ENCODE measurements at places on chromosomes 1 and 21. TPM values are rescaled to one million over a fixed set of nuclear protein-coding genes. Genes with fewer than 3 reads are reported as not detected.

The HIVEP3 gene
- total RNA-seq, result 6.3 TPM

The SSBP3 gene
- 31.2 TPM for total RNA-seq

The CFAP141 gene
- not detected for total RNA-seq

The TLCD4 gene
- 70.0 TPM for total RNA-seq

The FCRLB gene
- 0.68 TPM for total RNA-seq

The WNT9A gene
- 0.71 TPM for total RNA-seq

The AUNIP gene
- not detected for total RNA-seq

The EDN2 gene
- 0.56 TPM for total RNA-seq

The CLCA1 gene
- not detected for total RNA-seq

The GSTM1 gene
- 31.1 TPM for total RNA-seq

The PKLR gene
- total RNA-seq, result not detected

The NEK2 gene
- total RNA-seq, result 0.44 TPM

The LCE1D gene
- total RNA-seq, result not detected

The ADORA1 gene
- total RNA-seq, result 14.8 TPM

The SRP9 gene
- total RNA-seq, result 209 TPM

The GJA4 gene
- 28.8 TPM for total RNA-seq

The KLHL20 gene
- 22.0 TPM for total RNA-seq

The S100A9 gene
- 167 TPM for total RNA-seq

The TSPAN2 gene
- total RNA-seq, result 9.5 TPM

The MYBPH gene
- not detected for total RNA-seq

The C1orf87 gene
- total RNA-seq, result not detected

The HTR6 gene
- not detected for total RNA-seq

The LCE1B gene
- total RNA-seq, result not detected

The HCRTR1 gene
- 0.37 TPM for total RNA-seq

The OPRD1 gene
- total RNA-seq, result not detected

The ARMH1 gene
- 0.59 TPM for total RNA-seq

The SPRR1B gene
- total RNA-seq, result not detected

The LCE6A gene
- not detected for total RNA-seq

The NPPA gene
- total RNA-seq, result 42,849 TPM

The SYT14 gene
- total RNA-seq, result not detected

The PTCH2 gene
- 0.77 TPM for total RNA-seq

The IL19 gene
- total RNA-seq, result not detected

The TPTE gene
- not detected for total RNA-seq

The TMPRSS2 gene
- total RNA-seq, result not detected

The UAP1 gene
- 23.9 TPM for total RNA-seq

The SHE gene
- 20.0 TPM for total RNA-seq

The TNNI3K gene
- 34.3 TPM for total RNA-seq

The ELOVL1 gene
- 47.1 TPM for total RNA-seq

Data from right cardiac atrium (tissue), 5 donors.